ENCODE measurements at places on chromosomes 16 and 17. TPM values are rescaled to one million over a fixed set of nuclear protein-coding genes. Genes with fewer than 3 reads are reported as not detected.

- H3K27me3 ChIP-seq, result no peaks in the 10 kb centered on the region
- H3K4me1 ChIP-seq, result no peaks in the 10 kb centered on the region
- no peak for DNase-seq
- no peaks in the 10 kb centered on the region for H3K36me3 ChIP-seq
- no peak overlapping the region for H3K27ac ChIP-seq
- no peak overlapping the region for H3K4me3 ChIP-seq
Measured at GRCh38 chr17:51869387-51869786, 289.1 kb downstream of the CA10 start.

GRCh38 chr16:29714972-29715371, 30.8 kb downstream of the C16orf54 start:
- H3K36me3 ChIP-seq, result no peaks in the 10 kb centered on the region
- peaks cover 9% of the 10 kb centered on the region for H3K4me1 ChIP-seq
- H3K27ac ChIP-seq, result no peak overlapping the region
- peaks cover 28% of the 10 kb centered on the region for H3K27me3 ChIP-seq

DNA sequence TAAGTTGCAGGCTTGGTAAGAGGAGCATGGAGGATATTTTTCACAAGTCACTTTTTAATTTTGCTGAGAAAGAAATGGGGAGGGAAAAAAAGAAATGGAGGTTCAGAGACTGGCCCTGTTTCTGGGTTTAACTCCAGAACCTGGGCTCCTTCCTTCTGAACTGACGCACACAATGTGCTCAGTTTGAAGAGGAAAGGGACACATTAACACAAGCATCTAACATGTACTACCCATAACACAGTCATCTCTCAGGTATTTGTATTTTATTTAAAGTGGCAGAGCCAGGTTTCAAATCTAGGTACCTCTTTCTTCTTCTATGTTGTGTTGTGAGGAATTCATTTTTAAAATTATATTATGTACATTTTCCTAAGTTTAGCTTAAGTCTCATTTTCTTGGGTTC, 5.3 kb upstream of the TMEM100 start:
- peak overlapping the region; percentile 6 for H3K4me3 ChIP-seq
- peak overlapping the region; percentile 5 for H3K27ac ChIP-seq
- H3K36me3 ChIP-seq, result no peaks in the 10 kb centered on the region
- H3K27me3 ChIP-seq, result peaks cover 7% of the 10 kb centered on the region

DNA sequence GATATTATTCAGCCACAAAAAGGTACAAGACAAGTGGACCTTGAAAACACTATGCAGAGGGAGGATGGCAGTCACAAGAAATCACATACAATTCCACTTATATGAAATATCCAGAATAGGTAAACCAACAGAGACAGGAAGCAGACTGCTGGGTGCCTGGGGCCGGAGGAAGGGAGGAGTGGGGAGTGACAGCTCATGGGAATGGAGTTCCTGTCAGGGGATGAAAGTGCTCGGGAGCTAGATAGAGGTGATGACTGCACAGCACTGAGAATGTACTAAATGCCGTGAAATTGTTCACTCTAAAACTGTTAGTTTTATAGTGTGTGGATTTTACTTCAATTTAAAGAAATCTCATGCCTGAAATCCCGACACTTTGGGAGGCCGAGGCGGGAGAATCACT, 74.2 kb upstream of the MED9 start:
- H3K27ac ChIP-seq, result no peak overlapping the region
- DNase-seq, result no peak
- H3K4me3 ChIP-seq, result no peak overlapping the region
- H3K27me3 ChIP-seq, result peaks cover 14% of the 10 kb centered on the region
- H3K36me3 ChIP-seq, result no peaks in the 10 kb centered on the region
- peaks cover 33% of the 10 kb centered on the region for H3K4me1 ChIP-seq

DNA sequence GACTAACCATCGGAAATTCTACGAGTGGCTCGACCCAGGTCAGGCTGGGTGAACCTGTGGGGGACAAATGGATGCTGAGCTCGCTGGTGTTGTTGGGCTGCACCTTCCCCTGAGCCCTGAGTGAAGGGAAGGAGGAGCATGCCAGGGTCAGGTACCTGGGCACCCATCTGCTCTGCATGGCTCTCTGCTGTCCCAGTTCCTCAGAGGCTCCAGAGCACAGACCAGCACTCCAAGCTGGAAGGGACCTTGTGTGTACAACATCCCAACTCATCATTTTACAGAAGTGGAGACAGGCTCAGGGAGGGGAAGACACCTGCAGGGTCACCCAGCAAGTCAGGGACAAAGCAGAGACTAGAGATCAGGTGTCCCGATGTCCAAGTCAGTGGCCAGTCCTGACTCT, 84.9 kb upstream of the NLRP1 start:
- no peak overlapping the region for H3K27ac ChIP-seq
- peaks cover 44% of the 10 kb centered on the region for H3K27me3 ChIP-seq
- H3K36me3 ChIP-seq, result no peaks in the 10 kb centered on the region
- DNase-seq, result no peak
- no peaks in the 10 kb centered on the region for H3K4me1 ChIP-seq

CCL3 gene
- not detected for total RNA-seq

DNA sequence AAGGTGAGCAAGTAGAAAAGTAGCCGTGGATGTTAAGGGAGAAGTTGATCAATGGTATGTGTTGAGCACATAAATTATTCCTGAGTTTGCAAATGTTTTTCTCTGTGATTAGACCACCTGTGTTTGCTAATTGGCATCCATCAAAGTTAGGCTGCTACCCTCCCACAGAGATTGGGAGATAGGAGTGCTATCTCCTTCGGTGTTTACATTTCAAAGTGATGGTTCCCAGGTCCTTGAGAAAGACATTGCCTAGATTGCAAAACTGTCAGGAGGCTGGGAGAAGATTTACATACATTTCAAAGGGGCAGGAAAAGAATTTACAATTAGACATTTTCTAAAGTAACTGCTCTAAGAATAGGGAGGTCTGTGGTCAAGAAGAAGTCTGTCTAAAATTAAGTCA, 54.3 kb upstream of the CNTNAP4 start:
- peaks cover 1% of the 10 kb centered on the region for H3K27me3 ChIP-seq
- H3K4me1 ChIP-seq, result no peaks in the 10 kb centered on the region

GRCh38 chr16:88667461-88667860, 4.6 kb upstream of the MVD start:
- H3K4me3 ChIP-seq, result no peak overlapping the region
- no peak for DNase-seq
- H3K27ac ChIP-seq, result no peak overlapping the region
- H3K36me3 ChIP-seq, result peaks cover 15% of the 10 kb centered on the region

ZMYND15 gene
- total RNA-seq, result not detected

DNA sequence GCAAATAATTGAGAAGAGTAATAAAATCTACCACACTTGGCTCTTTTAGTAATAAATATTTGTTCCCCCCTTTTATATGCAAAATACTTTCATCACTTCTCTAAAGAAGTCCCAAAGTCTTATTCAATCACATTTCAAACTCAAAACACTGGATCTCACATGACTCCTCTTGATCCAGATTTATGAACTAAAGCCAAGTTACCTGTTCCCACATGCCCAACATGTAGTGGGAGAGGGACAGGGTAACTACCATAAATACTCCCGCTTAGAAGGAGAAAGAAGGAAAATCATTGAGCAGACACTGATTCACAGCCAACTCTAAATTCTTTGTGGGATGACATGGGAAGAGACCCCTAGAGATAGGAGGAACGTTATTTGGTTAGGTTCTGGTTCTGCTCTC, 64.9 kb upstream of the PMFBP1 start:
- DNase-seq, result no peak
- no peaks in the 10 kb centered on the region for H3K36me3 ChIP-seq
- H3K27ac ChIP-seq, result no peak overlapping the region
- H3K4me1 ChIP-seq, result peaks cover 9% of the 10 kb centered on the region
- no peaks in the 10 kb centered on the region for H3K27me3 ChIP-seq

PLD6 gene
- total RNA-seq, result 2.4 TPM

- H3K36me3 ChIP-seq, result no peaks in the 10 kb centered on the region
- DNase-seq, result peak; percentile 17
- H3K4me3 ChIP-seq, result peak overlapping the region; percentile 97
Measured at GRCh38 chr17:80101946-80102663, 724 bp downstream of the GAA start.

CES5A gene
- total RNA-seq, result not detected

EPX gene
- total RNA-seq, result not detected

GRCh38 chr17:68973098-68973846, 18.1 kb upstream of the ABCA8 start:
- no peak overlapping the region for H3K27ac ChIP-seq
- DNase-seq, result no peak

GRCh38 chr17:41567317-41567716, 4.5 kb downstream of the KRT9 start:
- no peak overlapping the region for H3K4me3 ChIP-seq
- H3K27ac ChIP-seq, result no peak overlapping the region
- peaks cover 69% of the 10 kb centered on the region for H3K27me3 ChIP-seq
- no peaks in the 10 kb centered on the region for H3K36me3 ChIP-seq

DNA sequence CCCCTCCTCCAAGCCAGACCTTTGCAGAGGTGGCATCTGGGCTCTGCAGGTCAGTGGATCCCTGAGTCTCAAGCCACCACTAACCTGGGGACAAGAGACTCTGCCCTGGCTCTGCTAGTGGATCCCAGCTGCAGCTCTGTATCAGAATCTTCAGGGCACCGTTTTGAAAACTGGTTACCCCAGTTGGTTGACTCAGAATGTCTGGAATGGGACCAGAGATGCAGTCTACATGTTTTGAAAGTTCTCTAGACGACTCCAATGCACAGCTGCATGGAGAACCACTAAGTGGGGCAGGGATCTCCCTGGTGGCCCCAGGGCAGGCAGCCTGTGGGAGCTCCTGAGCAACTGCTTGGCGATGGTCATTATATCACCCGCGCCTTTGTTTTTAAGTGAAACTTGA, 34.1 kb upstream of the ADORA2B start:
- H3K4me1 ChIP-seq, result peaks cover 9% of the 10 kb centered on the region
- H3K4me3 ChIP-seq, result no peak overlapping the region
- DNase-seq, result no peak
- no peak overlapping the region for H3K27ac ChIP-seq
- H3K36me3 ChIP-seq, result peaks cover 6% of the 10 kb centered on the region
- peaks cover 27% of the 10 kb centered on the region for H3K27me3 ChIP-seq

GRCh38 chr16:31487071-31487719, 4.3 kb downstream of the SLC5A2 start:
- H3K36me3 ChIP-seq, result peaks cover 5% of the 10 kb centered on the region
- no peaks in the 10 kb centered on the region for H3K4me1 ChIP-seq
- DNase-seq, result no peak
- peak overlapping the region; percentile 76 for H3K4me3 ChIP-seq
- peaks cover 34% of the 10 kb centered on the region for H3K27me3 ChIP-seq

- no peak for DNase-seq
- peaks cover 36% of the 10 kb centered on the region for H3K27me3 ChIP-seq
- no peak overlapping the region for H3K4me3 ChIP-seq
- H3K27ac ChIP-seq, result no peak overlapping the region
- H3K4me1 ChIP-seq, result no peaks in the 10 kb centered on the region
Measured at GRCh38 chr17:77914385-77915254, 43.9 kb upstream of the TNRC6C start.

DNA sequence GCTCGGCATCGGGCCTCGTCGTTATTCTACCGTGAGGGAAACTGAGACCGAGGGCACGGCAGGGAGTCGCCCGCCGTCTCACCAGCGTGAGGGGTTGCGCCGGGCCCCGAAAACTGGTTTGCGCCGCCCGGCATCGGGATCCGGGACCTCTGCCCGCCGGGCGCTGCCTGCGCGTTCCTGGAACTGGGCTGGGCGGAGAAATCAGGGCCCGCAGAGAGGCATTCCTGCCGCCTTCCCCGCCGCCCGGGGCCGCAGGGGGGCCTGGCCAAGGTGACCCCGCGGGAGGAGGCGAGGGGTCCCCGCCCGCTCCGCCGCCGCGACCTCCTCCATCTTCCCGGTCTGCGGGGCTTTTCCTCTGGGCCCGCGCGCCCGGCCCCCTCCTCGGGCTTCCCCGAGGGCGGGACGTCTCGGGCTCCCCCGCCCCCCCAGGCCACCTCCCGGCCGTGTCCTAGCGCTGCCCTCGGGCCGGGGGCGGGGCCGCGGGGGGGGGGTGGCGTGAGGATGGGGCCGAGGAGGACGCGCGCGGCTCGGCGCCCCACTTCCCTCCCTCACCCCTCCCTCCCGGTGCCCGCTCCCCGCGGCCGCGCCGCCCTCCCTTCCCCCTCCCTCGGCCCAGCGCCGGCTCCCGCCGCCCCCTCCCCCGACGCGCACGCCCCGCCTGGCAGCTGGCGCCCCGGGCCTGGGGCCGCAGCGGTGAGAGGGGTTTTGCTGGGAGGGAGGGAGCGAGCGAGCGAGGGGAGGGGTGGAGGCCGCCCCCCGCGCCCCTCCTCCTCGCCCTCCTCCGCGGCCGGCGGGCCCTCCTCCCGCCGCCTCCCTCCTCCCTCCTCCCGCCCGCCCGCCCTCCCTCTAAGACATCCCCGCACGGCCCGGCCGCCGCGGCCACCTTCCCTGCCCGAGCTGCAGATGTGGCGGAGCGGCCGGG, at the start of gene GLIS2:
Gene GLIS2 (plus strand): TSS at position 882 of the 922 bp plus-strand sequence. CDS start 16,214 bp downstream, outside the sequence.
- H3K36me3 ChIP-seq, result no peaks in the 10 kb centered on the region
- no peaks in the 10 kb centered on the region for H3K27me3 ChIP-seq
- peak within 1 kb of the TSS; percentile 88 for H3K4me3 ChIP-seq
- peak within 1 kb of the TSS; percentile 91 for H3K27ac ChIP-seq
- peak; percentile 49 for DNase-seq

FAAP100 gene
- 27.3 TPM for total RNA-seq

ANKS4B gene
- total RNA-seq, result not detected

GRCh38 chr17:76540381-76541300, 797 bp downstream of the PRCD start:
- peaks cover 28% of the 10 kb centered on the region for H3K27me3 ChIP-seq
- H3K36me3 ChIP-seq, result no peaks in the 10 kb centered on the region
- H3K27ac ChIP-seq, result peak overlapping the region; percentile 67
- H3K4me3 ChIP-seq, result peak overlapping the region; percentile 85
- peaks cover 18% of the 10 kb centered on the region for H3K4me1 ChIP-seq

SCNN1B gene
- total RNA-seq, result not detected

TERB1 gene
- not detected for total RNA-seq

ALOX12 gene
- total RNA-seq, result not detected

All from HFFc6 (cell line).